Nucleus accumbens (tissue), 56 donors: ENCODE measurements at places on chromosomes 7 and 10.

DNA sequence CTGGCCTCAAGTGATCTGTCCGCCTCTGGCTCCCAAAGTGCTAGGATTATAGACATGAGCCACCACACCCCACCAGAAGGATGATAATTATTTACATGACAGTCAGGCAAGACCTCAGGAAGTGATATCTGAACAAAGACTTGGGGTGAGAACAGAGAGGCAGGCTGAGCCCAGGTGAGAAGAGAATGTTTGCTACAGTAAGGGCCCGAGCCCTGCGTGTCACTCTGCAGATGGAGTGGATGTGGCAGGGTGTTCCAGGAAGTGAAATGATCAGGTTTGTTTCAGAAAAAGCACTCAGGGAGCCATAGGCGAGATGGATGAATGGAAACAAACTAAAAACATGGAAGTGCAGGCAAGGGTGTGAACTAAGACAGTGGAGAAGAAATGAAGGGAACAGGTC is 22.2 kb downstream of the SFMBT2 start:
- no peak for DNase-seq

DNA sequence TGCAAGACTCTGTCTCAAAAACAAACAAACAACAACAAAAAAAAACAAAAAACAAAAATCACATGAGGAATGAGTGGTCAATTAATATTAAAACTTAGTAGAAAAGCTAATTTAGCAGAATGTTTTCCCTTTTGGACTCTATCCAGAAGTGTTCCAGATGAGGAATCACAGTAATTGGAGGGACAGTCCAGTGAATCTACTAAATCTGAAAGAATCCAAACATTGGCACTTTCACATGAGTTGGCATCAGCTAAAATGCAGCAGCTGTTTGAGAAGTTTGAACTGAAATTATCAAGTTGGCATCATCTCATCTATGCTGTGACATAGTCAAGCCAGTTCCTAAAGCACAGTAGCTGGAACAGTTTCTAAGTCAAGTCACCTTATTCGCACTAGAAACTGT is 367.8 kb downstream of the PPP1R3A start:
- DNase-seq, result no peak

- no peak for DNase-seq
Measured at GRCh38 chr7:117724898-117725297, 148.3 kb downstream of the CTTNBP2 start.

DNA sequence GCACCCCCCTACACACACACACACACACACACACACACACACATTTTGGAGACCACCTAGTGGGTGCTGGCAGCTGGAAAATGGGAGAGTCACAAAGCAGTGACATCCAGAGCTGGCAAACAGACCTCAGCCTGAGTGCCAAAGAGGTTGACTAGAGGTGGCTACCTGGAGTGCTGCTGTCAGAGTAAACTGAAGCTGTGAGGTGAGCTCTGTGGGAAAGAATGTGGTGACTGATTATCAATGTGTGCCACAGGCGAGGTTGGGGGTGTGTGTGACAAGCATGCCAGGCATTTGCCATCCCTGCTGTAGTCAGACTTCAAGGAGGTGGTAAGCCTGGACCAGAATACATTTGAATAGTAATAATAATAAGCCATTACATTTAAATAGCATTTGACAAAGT is 120.6 kb downstream of the SLIT1 start:
- DNase-seq, result no peak

DNA sequence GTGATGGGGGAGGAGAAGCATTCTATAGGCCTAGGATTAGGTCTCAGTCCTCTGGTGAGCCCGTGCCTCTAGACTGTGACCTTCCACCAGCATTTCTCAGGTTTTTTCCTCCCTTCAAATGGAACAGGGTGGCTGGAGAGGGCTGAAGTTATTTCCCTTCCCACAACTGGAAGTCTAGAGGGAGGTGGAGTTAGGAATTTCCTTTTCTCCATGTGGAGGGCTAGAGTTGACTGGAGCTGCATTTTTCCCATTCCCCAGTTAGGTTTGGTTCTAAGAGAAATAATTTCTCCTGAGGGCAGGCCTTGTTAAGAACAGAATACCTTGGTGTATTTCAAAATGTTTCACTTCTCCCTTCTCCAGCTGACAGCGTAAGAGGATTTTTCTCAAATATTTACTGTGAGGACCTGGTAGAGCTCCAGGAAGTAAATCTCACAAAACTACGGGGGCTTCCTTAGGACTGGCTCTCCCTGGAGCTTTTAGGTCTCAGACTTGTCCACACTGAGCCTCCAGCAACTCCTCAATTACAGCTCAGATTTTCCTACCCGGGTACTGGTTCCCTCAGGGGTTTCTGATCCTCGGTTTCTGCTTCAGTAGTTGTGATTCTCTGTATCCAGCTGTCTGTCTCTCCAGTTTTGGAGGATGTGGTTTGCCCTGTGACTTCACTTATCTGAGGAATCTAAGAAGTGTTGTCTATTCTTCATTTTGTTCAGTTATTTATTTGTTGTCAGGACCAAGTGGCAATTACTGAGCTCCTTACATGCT is 6.0 kb upstream of the REEP3 start:
- no peak for DNase-seq

DNA sequence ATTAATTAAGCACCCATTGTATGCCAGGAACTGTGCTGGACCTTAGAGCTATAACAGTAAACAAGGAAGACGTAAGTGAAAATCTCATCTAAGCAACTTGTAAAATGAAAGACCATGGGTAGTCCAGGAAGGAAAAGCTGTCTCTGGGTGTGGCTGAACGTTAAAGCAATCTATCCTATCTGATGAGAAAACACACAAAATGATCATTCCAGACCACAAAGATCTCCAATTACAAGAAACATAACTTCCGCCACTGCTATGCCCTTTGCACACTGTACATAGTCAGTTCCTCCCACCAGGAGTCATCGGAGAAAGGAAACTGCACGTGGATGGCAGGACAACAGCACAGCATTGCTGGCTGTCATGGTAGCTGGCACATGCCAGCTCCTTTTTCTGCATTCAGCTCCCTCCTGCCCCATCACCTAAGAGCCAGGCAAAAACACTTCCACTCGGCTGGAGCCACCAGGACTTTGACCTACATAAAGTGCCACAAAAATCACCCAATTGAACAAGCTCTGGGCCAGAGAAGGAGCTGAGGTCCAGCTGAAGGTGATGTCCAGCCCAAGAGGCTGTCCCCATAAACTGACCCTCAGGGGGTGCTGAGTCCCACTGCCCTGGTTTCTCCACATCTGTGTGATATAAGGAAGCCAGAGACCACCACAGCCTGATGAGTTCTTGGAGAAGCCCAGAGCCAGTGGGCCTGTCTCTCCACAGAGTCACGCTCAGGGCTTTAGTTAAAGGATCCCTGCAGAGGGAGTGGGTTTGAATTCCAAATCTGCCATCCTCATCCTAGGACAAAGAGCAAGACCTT is 56.4 kb downstream of the STEAP1B start:
- DNase-seq, result no peak

GRCh38 chr10:4663162-4663992 is 162.6 kb upstream of the AKR1E2 start:
- DNase-seq, result no peak

- DNase-seq, result no peak
Measured at GRCh38 chr10:72389014-72389413, 34.3 kb upstream of the DNAJB12 start.

- no peak for DNase-seq
Measured at GRCh38 chr10:49056356-49056755, 59.0 kb downstream of the VSTM4 start.

- DNase-seq, result no peak
Measured at GRCh38 chr7:123929107-123929506, 4.1 kb downstream of the SPAM1 start.

- peak; percentile 48 for DNase-seq
Measured at GRCh38 chr7:50450590-50451032, 461 bp upstream of the FIGNL1 start.

DNA sequence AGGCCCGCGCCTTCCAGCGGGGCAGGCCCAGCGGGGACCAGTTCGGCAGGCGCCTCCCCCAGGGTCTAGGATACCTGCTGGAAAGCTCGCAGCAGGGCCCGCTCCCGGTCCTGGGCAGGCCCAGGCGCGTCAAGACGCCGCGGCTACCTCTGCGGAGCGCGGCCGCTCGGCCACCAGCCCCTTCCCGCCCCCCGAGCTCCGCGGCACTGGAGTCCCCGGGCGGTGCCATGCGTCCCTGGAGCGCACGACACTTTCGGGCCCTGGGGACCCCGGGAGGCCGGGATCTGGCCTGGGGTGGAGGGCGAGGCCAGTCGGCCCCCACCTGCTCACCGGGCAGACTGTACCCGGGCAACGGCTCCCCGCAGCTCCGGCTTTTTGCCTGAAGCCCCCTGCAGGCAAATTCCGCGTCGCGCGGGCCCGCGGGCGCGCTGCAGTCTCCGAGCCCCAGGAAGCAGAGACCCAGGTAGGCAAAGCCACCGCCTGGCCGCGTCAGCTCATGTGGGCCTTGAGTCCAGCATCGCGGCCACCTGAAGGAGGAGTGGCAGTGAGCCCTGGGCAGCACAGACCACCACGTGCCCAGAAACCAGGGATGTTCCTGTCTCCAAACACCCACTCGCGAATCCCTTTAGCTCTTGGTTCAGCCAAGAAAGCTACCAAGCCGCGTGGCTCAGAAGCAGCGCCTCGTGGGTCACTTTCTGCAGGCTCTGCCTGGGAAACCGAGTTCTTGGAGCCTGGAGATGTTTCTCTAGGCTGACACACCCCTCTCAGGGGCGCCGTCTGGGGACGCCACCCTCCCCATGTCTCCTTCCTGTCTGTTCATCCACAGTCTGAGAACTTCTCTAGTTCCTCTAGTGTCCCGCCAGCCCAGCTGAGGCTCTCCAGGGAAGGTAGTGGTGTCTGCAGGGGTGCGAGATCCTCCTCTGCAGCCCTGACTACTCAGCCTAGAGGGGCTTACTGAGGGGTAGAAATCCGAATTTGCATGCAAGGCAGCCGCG is 46.1 kb upstream of the APBB1IP start:
- DNase-seq, result no peak

- no peak for DNase-seq
Measured at GRCh38 chr10:107809889-107810288, 645.4 kb upstream of the SORCS1 start.

GRCh38 chr10:83978681-83979383 is 160.5 kb upstream of the GHITM start:
- DNase-seq, result no peak

DNA sequence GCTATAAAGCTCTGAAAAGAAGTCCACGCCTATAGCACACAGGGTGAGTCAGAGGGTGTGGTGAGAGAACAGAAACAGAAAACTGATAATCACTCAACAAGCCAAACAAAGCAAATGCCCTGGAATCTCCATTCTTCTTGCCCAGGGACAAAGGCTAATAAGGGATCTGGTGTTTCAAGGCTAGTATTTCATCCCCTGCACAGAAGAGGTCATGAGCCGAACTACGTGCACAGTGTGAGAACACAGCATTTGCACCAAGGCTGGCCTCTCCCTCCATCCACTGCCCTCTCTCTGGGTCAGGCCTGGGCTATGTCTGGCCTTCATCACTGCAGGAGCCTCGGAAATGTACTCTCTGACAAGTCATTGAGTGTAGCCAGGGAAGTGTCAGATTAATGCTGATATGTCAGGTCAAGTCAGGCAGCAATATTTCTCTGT is 42.7 kb downstream of the PRR15 start:
- no peak for DNase-seq
